Coronary artery (tissue), 2 donors: ENCODE measurements at places on chromosomes 3 and 15.

DNA sequence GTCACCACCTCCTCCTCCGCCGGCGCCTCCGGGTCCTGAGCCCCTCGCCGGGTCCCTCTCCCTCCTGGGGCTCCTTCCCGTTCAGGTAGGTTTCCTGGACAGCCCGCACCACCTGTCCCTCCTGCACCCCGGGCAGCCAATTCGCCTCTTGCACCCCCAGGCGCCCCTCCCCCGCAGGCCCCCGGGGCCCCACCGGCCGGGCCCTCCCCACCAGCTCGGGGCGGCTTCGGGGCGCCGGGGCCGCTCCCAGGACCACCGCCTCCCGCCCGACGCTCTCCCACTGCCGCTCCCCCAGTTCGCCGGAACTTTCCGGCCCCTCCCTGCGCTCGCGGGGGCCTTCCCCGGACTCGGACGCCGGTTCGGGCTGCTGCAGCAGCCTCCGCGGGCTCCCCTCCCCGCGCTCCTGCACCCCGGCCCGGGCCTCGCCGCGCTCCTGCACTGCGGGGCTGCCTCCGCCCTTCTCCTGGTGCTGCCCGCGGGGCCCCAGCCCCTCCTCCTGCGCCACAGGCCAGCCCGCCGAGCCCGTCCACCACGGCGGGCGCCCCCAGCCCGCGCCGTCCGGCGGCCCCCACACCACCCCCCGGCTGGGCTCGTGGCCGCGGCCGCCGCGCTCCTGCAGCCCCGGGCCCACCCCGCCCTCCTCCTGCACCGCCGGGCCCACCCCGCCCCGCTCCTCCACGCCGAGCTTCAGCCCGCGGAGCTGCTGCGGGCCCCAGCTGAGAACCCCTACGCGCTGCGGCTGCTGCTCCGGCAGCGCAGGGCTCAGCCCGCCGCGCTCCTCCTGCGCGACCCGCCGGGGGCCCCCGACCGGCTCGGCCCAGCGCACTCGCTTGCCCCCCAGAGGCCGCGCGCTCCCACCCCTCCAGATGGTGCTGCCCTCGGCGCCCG, 587 bp upstream of the TNK2 start:
- DNase-seq = no peak

DNA sequence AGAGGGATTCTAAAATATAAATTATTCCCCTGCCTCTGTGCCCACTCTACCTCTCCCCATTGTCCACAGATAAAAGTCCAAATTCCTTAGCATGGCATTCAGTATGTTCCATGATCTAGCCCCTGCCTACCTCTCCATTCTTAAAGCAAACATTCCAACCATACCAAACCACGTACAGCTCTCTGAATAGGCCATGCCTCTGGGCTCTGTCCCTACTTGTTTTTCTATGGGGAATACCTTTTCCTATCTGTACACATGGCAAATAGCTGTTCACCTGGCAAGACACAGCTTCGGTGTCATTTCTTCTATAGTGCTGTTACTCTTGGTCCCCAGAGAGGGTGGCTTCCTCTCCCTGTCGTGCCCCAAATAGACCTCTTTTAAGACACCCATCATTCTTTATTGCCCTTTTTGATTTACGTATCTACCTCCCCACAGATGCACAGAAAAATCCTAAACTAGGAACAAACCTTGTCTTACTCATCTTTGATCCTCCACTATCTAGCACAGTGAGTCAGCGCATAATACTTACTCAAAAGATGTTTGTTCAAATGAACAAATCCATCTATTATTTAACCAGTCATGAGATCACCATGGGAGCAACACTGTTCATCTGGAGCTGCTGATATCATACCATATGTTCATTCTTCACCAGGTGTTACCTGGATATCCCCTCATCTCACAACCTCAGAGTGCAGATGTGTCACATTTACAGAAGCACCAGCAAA, 329.8 kb downstream of the THSD4 start:
- DNase-seq = no peak

DNA sequence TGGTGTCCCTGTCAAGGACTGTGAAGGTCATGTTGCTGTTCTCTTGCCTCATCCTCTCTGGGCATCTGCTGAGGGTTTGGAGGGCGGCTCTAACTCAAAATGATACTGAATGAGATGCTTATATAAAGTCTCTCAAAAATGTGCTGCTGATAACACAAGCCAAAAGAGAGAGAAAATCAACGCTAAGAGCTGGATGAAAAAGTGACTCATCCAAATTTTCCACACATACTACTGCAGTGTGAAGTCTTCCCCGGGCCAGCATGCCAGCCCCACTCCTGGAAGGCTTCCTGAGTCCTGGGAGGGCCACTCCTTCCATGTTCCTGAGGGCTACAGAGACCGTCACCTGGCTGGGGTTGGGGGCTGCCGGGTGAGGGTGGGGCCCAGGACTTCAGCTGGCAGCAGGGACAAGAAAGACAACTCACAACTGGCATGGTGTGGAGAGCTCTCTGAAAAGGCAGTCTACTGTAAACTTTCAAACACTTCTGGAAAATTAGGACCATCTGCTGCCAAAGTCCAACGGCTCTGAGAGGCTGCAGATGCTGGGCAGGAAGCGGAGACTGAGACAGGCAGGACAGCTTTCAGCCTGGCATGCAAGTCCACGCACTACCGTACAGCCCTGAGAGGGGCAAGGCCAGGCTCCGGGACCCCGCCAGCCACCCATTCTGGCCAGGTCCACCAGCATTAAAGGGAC, 200.3 kb downstream of the ADAMTS17 start:
- peak; percentile 68 for DNase-seq

- DNase-seq = no peak
Measured at GRCh38 chr3:171248426-171249111, 211.6 kb downstream of the TNIK start.

- no peak for DNase-seq
Measured at GRCh38 chr15:76935620-76936019, 4.1 kb downstream of the RCN2 start.

DNA sequence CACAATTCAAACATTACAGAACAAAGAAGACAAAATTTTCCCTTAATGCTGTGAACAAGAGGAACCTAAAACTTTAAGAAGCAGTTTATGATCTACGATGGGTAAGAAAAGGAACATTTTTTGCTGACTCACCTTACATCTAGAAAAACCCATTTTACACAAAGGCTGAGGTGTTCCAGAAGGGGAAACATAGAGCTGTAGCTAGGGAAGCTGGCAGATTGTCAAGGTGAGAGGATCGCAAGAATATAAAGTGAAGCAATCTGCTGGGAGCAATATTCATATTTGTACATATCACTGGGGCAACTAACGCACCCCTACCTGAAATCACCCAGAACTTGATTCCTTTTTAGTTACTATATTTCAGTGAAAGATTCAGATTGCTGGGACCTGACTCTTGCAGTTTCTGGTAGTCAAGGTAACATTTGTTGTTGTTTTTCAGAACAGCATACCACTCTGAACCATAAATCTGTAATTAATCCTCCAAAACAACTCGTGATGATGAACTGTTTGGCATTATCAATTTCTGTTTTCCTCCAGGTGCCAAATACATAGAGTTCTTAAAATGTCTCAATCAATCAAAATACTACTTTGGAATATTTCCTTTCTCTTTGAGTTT, 184.1 kb upstream of the LRRC3B start:
- DNase-seq = no peak

- DNase-seq = no peak
Measured at GRCh38 chr3:9862391-9863057, 17.5 kb downstream of the CIDEC start.

DNA sequence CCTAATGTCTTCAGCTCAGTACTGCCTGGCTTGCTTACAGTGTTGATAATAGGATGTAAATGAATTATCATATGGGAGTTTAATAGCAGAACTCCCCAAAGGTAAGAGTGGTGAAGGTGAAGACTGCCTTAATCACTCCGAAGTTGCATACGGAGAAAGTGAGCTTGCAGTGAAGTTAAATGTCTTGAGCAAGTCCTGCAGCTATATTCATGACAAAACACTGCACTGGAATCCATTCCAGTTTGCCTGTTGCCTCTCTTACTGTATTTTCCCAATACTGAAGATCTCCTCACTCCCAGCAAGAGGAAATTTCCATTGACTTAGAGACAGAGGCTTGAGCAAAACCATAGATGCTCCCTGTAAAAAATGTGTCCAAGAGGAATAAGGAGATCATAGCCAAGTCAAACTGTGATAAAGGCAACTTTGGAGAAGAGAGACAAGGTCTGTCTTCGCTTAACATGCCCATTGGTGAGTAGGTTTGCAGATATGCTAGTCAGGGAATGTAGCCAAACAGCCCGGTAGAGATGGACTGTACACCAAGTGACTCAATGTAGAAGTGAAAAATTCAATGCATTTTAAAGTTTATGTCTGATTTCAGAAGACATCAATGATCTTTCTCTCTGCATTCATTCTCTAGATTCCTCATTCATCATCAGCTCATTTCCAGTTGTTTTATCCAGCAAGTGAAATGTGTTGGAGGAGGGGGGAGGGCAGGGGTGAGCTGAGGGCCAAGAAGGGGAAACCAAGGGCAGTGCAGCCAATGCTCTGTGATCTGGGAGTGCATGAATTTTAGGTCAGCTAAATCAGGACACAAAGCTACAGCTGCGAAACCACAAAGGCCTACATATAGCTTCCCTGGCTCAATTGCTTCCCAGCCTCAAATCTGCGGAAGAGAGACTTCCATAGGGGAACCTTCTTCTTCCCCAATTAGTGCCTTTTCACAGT, 667.1 kb upstream of the NR2F2 start:
- DNase-seq = no peak

DNA sequence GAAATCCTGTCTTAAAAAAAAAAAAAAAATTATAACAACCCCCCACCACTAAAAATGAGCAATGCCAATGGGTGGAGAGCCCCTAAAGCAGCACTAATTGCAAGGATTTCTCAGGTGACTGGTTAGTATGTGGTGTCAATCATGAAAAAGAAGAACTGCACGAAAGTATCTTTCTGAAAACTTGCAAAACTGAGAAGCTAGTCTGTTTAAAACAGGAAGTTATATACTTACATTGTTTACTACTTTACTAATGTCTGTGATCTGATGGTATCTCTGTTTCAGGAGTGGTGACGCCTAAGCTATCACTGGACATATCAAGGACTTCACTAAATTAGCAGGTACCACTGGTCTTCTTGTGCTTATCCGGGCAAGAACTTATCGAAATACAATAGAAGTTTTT, at the start of gene CCR3:
CCR3 (plus strand) TSS at position 341 of the 400 bp plus-strand sequence. CDS start 22,699 bp downstream, outside the sequence.
- no peak for DNase-seq

- peak; percentile 67 for DNase-seq
Measured at GRCh38 chr3:50288387-50289007, 3.7 kb downstream of the IFRD2 start.

- DNase-seq = no peak
Measured at GRCh38 chr15:74041311-74041756, 41.0 kb downstream of the GOLGA6A start.

- no peak for DNase-seq
Measured at GRCh38 chr3:192481638-192482037, 245.7 kb downstream of the FGF12 start.

GRCh38 chr3:190566043-190566933, 52.4 kb downstream of the IL1RAP start:
- DNase-seq = peak; percentile 87

DNA sequence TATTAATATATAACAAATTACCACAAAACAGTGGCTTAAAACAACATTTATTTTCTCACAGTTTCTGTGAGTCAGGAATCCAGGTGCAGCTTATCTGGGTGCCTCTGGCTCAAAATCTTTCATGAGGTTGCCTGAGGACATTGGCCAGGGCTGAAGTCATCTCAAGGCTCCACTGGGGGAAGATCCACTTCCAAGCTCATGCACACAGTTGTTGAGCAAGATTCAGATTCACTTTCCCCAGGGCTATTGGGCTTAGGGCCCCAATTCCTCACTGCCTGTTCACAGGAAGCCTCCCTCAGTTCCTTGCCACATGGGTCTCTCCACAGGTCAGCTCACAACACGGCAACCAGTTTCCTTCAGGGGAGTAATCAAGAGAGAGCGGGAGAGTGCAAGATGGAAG, 35.0 kb downstream of the RFTN1 start:
- DNase-seq = no peak

DNA sequence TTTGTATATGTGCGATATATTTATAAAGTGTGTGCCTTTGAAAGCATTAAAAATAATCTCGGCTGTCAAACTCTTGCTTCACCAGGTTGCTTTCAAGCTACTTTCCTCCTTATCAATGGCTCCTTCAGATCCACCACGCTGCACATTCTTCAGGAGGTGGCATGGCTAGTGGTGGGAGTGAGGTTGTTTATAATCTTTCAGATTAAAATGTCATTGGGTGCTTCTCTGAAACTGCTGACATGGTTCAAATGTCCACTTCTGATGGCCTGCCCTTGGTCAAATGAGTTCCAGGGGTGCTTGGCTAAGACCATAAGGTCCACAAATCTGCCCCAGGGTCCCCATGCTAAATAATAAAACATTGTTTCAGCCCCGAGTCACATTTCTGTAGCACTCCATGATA, 36.7 kb downstream of the ARHGAP31 start:
- no peak for DNase-seq

DNA sequence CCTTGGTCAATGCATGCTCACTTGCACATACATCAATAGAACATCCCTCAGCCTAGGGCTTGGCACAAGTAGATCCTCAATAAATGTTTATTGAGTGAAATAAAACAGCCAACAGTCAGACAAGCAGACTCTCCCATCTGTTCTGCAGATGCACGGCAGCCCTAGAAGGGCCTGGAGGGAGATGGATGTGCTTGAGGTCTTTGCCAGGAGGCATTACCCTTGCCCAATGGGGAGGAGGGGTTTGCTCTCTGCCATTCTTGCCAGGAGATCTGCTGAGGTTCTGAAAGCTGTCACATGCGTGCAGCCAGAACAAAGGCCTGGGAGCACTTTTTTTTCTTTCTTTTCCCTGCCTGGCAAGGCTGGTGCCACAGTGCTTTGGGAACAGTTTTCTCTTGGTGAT, 349.3 kb upstream of the THRB start:
- no peak for DNase-seq

DNA sequence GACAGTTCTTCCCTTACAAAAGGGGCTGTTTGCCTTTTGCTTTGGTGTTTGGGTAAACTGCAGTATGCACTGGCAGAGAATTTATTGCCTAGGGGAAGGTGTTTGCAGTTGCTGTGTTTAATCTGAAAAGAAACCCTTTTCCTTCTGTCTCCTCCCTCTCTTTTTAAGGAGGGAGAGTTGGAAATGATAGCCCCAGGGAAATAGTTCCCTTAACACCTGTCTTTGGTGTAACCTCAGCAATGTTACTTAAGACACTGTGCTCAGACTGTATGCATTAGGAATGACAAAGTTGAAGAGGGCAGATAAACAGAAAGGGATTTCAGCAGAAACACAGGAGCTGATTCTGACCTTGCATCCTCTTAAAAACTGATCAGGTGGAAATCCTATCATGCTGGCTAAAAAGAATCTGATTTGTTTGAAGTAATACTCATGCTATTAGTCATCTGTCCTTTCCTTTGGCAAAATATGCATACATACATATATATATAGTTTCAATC, 125.4 kb downstream of the TP63 start:
- DNase-seq = no peak

DNA sequence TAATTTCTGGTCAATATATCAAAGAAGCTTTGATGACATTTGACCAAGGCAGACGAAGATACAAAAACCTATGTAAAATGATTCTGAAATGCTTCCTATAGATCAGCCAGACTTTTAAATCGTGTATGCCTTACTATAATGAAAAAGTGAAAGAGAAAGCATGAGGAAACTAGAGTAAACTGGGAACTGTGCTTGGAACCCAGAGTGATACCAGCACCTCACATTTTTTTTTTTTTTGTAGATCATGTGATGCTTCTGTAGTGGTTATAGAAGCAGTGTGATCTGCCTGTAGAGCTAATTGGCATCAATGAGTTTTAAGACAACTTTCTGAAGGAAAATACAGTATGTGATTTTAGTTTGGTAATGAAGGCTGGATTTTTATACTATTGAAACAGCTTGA, 150.7 kb downstream of the NLGN1 start:
- no peak for DNase-seq
